ENCODE measurements at places on chromosomes 7 and 10.

- DNase-seq: peak; percentile 8
Measured at GRCh38 chr7:92837000-92837749, 802 bp upstream of the CDK6 start.

DNA sequence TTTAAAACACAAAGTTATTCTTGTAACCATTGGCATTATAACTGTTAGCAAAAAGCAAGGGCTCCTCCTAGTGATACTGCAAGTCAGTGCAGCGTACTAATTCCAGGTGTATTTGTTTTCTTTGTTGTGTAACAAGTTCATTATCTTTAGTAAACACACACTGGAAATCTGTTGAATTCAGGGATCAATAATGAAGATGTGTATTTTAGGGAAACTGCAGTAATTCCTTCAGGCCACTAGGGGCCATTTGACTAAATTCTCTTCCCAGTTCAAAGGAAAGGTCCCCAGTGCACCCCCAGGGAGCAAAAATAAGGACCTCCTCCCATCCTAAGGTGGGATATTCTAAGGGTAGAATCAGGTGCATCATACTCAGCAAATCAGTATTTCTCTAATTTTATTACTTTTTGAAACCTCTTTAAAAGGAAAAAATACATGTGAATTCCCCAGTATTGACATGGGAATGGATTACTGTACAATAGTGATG is 158.6 kb upstream of the LYZL1 start:
- peak; percentile 64 for DNase-seq

- DNase-seq: peak; percentile 58
Measured at GRCh38 chr7:142478479-142479220, 220.8 kb upstream of the PRSS58 start.

DNA sequence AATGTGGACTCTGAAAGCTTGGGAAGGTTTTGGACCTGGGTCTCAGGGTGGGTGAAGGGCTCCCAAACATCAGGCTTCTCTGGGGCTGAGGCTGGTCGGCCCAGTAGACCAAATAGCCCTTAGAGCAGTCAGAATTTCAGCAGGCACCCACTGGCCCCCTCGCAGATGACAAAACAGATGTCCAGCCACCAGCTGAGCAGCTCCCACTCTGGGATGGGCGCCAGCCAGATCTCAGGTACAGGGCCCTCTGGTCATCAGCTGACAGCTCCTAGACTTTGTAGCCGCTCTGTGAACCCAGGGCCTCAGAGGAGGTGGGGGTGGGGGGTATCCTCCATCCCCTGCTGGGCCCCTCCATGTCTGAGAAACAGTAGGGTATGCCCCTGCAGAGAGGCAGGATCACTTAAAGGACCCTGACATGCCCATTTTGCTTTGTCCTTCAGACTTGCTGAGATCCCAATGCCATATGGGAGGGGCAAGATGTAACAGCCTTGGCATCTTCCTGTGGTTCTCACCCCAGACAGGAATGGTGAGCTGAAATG is 26.5 kb downstream of the HSPA12A start:
- DNase-seq: no peak

DNA sequence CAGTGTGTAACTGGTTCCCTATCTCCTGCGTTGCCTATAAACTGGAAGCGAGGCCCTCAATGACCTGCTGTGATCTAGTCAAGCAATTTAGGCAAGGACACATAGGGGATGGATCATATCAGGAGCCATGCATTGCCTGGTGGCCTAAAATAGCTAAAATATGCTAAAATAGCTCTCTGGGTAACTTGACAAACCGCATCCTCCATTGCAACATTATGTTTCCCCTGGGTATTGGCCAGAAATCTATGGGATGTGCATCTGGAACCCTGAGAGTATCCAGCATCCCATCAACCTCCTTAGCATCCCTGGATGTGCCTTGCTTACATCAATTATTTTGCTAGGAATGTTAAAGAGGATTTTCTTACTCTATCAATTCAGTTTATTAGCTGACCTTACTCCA is 91.7 kb upstream of the ADCY1 start:
- DNase-seq: no peak

DNA sequence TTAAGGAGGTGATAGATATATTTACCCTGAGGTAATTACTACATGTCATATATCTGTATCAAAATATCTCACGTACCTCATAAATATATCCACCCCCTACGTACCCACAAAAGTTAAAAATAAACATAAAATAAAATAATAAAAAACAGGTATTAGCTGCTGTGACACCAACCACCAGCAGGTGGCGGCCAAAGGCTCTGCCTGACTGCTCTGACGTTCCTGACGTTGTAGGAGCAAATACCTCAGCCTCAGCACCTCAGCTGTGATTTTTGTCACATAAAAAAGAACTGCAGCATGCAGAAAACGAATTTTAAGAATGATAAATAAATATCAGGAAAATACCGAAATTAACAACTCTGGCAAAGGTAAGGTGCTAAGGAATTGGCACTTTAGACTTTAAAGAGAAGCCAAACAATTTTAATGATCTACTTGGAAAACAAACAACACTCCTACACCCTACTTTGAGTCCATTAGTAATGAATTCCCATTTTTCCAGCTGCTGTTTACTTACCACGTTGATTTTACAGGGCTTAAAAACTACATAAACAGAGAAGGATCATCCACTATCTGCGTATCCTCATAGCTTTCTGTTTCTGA is 125.4 kb upstream of the TARP start:
- DNase-seq: peak; percentile 67

- DNase-seq: no peak
Measured at GRCh38 chr10:34406463-34407323, 408.4 kb downstream of the PARD3 start.

DNA sequence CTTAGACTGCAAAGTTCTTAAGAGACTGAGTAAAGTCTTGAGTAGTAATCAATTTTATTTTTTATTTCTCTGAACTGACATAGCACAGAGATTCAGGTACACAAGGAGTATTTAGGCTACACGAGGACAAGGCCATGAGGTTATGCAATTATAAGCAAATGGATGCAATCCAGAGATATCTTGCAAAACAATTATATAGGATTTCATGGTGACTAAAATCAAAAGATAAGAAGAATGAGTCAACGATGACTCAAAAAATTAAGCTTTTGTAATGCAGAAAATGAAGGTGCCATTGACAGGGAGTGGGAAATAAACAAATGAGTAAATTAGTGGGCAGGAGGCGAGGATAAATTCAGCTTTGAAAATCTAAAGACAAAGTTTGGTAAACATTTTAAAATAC is 66.7 kb upstream of the MYO3A start:
- peak; percentile 31 for DNase-seq

GRCh38 chr10:130766071-130766470 is 545.5 kb downstream of the TCERG1L start:
- no peak for DNase-seq

DNA sequence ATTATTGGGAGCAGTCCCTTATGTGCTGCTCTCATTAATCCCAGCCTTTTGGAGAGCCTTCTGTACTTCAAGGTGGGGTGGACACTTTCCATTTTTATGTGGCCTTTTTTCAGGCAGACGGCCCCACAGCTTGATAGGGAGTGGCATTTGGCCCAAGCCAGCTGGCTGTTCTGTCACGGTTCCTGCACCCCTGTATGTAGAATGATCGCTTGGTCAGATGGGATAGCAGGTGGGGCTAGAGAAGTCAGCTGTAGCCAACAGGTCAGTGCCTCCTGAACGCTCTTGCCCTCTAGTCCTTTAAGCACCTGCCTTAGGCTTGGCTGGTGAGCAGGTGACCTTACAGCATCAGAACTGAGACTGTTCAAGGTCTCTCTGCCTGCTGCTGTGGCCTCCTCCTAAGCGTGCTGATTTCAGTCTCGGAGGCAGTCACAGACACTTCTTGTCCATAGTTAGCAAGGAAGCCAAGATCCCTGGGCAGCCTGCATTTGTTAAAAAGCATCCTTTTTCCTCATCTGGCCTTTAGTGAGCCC is 95.3 kb downstream of the LRRC4 start:
- DNase-seq: no peak

- no peak for DNase-seq
Measured at GRCh38 chr7:131508754-131509486, 47.5 kb downstream of the PODXL start.

DNA sequence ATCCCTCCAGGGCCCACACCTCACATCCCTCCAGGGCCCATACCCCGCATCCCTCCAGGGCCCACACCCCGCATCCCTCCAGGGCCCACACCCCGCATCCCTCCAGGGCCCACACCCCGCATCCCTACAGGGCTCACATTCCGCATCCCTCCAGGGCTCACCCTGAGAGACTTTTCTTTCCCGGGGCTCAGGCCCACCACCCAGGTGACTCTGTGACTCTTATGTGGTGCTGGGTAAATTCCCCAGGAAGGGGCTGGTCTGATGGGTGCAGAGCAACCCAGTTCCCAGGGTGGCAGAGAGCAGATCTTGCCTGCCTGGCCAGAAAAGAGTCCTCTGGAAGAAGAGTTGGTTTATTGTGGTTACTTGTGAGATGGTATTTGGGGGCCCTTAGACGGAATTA is 290.7 kb downstream of the TCERG1L start:
- no peak for DNase-seq

GRCh38 chr7:55593515-55594318 is 21.4 kb upstream of the VOPP1 start:
- DNase-seq: peak; percentile 77

DNA sequence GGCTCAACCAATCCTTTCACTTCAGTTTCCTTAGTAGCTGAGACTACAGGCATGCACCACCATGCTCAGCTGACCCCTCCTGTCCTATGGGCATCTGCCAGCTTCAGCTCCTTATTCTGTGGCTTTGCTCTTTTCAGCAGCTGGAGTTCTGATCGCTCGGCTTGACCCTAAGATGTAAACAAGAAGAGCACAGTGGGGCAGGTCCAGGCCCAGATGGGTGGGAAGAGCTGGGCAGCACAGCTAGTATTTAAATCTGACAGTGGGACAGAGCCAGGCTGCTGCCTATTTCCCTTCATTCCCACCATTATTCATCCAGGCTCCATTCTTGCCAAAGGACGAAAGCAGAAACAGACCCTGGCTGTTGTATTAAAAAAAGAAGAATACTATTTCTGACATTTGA is 494.9 kb upstream of the PODXL start:
- DNase-seq: no peak

DNA sequence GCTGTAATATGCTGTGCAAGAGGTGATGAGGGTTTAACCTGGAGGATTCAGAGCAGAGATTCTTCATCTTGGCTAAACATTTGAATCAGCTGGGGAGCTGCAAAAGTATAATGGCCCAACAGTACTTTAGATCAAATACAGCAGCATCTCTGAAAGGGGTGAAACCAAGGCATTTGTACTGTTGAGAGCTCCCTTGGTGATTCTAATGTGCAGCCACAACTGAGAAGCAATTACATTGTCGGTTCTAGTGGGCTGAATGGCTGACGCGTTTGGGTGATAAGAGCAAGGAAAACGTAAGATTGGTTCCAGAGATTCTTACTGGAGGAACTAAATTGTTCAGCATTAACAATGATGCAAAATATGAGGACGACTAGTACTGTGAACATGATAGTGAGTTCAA is 269.7 kb downstream of the AGMO start:
- no peak for DNase-seq

DNA sequence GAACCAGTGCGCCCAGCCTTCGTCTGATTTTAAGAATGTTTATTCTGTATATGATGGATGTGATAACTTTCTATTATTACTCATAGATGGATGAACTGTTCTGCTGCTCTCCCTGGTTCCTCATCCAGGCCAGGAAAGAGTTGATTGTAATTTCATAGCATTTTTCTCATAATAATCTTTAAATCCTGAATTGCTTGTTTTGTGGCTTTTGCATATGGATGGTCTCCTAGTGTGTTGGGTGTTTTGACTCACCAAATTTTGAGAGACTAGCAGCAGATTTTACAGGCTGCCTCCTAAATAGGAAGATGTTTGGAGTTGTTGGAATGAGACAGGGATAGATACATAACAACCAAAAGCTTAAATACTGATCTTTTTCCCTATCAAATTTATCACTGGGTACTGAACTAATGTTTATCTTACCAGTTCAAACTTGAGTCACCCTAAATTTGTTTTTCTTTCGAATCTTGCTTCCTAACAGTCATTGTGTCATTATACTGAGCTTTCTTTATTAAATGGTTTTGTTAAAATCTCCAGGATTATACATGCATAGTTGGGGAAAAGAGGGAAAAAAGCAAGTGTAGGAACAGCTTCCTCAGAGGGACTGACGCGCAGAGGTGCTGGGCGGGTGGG is 106.0 kb upstream of the GATA3 start:
- no peak for DNase-seq

DNA sequence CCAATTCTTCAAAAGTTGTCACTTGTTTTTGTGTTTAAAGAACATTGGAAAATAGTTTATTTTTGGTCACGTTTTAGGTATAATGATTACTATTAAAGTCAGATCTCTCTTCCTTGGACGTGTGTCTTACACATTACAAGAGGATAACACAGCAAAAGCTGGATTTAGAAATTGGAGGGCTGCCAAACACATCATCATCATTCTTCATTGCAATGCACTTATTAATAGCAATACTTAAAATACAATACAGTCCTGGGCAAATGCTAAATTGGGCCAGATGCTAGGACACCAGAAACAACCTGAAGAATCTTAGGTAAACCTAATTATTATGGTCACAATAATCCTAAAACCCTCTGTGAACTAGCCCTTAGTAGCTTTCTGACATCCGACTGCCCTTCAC is 303.6 kb downstream of the DGKB start:
- no peak for DNase-seq

DNA sequence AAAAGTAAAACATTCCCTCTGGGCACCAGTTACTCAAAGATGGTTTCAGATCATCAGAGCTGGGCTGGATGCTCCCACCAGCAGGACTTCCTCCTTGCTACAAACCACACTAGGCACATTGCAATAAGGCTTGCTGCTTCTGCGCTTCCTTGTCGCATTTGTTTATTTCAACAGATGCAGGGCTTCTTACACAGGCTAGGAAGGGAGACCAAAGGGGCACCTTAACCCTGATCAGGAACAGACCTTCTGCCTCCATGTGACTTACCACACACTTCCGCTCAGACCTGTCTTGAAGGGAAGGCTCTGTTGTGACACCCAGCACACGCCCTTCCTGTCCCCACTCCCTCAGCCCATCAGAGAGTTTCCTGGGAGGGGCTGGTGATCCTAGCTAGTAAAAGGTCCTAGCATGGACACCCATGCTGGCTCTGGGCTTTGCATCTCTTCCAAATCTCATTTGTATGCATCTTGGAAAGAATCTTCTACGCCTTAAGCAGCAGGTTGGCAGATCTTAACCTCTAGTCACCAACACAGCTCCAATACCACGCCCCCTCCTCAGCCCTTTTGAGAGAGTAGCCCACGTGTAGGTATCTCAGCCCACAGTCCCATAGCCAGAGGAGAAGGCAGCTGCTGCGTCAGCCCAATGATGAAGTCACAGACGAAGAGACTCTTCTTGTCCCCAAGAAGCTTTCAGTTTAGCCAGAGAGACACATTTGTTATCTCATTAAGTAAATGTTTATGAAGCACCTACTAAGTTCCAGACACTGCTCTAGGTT is 47.1 kb upstream of the SVIL start:
- DNase-seq: no peak

Data from LoVo (cell line).